ENCODE measurements at places on chromosomes 13 and 19. TPM values are rescaled to one million over a fixed set of nuclear protein-coding genes. Genes with fewer than 3 reads are reported as not detected.

Gene ZNF8
- 4.5 TPM for total RNA-seq

- no peak for DNase-seq
Observed at GRCh38 chr13:70604448-70604847, 496.2 kb upstream of the KLHL1 start.

Gene TPTE2
- 0.18 TPM for total RNA-seq

GRCh38 chr13:19634256-19634740, 839 bp downstream of the MPHOSPH8 start:
- DNase-seq: no peak

Gene PSMD8
- total RNA-seq: 178 TPM

Gene ZFP28
- 3.8 TPM for total RNA-seq

Gene SMIM24
- total RNA-seq: not detected

DNA sequence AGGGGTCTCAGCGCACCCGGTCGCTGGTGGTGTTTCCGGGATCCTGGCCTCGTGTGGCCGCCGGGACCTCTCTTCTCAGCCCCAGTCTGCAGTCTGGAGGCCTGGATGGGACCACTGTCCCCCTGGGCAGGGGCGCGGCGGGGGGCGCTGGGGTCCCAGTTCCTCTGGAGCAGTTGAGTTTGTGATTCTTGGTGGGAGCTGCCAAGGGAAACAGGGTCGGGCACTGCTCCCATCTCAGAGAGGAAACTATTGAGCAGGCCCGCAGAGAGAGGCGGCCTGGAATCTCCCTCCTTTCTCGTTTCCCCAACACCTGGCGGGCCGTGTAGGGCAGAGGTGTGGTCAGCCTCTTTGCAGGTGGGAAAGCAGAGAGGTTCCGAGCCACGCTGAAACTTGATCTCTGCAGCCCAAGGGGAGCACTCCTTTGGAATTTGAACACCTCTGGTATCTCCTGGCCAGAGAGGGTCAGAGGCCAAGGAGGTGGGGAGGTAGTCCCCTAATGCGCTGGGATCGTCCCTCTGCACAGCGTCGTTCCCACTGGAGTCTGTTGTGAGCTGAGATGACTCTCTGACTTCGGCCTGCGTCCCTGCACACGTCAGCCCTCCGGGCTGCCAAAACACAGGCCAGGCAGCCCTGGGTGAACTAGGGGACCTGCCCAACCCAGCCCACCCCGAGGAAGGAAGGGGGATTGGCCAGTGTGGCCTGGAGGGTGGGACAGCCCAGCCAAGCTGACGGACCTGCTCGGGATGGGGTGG, 741 bp downstream of the PLEKHF1 start:
- DNase-seq: no peak

Gene CAPN12
- total RNA-seq: 22.9 TPM

- DNase-seq: no peak
Observed at GRCh38 chr13:100519626-100520025, 69.0 kb downstream of the GGACT start.

DNA sequence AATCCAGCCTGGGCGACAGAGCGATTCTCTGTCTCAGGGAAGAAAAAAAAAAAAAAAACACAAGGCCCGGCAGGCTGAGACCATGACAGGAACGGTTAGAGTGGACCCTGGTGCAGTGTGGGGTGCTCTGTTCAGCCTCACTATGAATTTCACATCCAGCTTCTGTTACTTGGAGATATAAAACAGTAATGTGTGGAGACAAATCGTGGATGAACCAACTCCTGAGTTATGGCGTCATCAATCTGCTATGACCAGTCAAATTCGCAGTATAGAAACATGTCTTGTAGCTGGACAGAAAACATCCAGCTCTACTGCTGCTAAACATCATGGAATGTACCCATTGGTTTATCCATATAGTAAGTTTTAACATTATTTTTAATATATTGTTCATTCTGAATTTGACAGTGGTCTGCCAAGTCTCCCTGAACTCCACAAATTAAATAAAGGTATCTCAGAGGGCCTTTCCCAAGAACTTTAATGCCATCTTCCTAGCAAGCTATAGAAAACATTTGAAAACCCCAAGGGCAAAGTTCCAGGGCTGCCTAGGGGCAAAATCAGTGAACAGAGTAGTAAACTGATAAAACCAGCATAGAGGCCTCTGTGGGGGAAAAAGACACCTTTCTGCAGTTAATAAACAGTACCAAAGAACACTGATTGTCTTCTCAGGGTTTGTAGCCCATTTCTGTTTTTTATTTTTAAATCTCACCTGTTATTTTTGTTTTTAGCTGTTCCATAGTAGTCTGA, 75.8 kb downstream of the LRCH1 start:
- no peak for DNase-seq

Gene CRYL1
- total RNA-seq: 20.1 TPM

Gene MRPS31
- total RNA-seq: 34.0 TPM

DNA sequence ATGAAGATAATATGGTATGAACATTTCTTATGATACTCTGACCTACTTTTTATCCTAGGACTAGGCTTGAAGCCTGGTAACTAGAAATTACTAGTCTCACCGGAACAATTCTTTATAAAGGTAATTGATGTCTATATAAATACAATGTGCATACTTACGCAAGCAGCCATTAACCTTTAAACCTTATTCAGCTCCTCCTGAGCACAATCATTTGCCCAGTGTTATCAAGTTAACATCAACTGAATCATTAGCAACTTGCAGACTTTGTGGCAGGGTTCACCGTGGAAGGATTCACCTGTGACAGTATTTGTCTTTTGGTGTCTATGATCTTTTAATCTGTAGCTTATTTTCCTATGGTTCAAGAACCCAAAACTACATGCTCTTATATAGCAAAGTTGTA, 508.6 kb upstream of the KLHL1 start:
- DNase-seq: no peak

DNA sequence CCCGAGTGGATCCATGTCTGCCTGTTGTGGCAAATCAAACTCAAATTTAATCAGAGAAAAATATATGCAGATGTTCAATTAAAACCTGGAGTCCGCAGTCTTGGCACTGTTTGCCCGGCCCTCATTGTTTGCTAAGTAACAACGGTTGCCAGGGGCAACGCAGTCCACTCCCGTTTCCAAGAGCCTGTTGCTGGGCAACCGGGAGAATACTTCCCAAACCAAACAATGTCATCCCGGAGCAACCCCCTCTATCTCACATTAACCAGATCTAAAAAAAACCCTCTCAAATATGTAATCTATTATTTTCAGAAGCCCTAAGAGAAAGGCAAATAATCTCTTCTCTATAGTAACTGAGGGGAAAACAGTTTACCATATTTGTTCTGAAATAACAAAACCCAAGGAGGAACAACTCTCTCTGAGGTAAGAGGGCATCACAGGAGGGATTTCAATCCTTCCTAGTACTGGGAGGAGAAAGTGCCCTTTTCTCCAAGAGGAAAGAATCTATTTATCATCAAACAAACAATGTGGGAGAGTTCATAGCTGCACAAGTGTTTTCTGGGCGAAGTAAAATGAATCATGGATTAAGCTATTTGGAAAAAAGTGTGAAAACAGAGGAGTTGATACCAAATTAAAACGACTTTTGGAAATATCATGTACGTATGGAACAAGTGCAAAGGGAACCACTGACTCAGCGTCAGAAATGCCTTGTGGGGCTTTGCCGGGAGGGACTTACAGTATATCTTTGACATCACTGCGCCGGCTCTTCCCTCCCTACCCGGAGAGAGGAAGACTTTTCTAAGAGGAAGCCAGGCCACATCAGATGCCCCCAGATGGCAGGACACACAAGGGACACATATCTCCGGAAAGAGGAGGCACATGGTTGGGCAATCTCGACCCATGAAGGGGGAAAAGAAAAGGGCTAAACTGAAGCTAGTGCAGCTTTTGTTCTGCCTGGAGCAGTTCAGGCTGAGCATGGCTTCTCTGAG, 43.3 kb downstream of the RFX2 start:
- DNase-seq: no peak

- DNase-seq: no peak
Observed at GRCh38 chr13:35309706-35310105, 166.8 kb downstream of the MAB21L1 start.

Gene ERICH4
- not detected for total RNA-seq

DNA sequence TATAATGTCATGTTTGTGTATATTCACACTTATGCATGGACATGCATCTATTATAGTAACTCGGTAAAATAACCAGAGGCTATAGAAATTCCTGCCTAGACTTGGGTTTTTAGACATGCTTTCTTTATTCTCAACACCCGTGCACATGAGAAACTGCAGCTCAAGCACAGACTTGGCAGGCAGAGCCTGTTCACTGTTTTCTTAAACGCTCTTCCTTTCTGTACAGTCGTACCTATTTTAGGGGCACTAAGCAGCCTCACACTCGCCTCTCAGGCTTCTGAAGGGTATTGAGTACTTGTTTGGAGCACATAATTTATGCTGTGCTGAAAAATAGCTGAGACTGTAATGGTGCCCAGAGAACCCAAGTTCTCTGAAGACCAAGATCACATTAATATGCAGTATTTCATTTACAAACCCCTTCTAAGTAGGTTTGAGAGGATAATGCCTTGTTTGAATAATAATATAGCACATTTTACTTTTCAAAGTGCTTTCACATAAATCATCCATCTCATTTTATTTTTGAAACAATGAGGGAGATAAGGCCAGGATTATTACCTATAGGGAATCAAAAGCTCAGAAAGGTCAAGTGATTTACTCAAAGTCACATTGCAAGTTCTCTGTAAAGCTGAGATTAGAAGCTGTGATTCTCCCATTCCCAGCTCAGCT, 429.9 kb downstream of the SPRY2 start:
- no peak for DNase-seq

Gene ZNF471
- total RNA-seq: 0.28 TPM

- no peak for DNase-seq
Observed at GRCh38 chr13:41746259-41746658, 214.7 kb downstream of the VWA8 start.

- no peak for DNase-seq
Observed at GRCh38 chr13:26987486-26988013, 184.1 kb downstream of the USP12 start.

DNA sequence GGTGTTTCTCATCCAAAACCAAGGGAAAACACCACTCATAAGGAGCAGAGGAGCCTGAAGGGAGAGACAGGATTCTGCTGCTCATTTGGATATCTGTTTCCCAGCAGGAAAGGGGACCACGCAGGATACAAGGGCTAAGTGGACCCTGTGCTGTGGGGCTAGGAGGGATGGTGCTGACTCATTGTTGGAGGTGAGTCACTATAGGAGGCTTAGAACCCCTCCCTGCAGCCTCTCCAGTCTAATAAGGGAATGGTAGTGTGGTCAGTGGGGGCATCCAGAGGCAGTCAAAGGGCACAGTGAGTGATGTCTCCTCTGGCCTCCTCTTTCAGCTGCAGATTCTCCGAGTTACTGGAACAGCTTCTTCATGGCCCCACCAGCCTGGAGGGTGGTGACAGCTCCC, 442.3 kb downstream of the TUBA3C start:
- DNase-seq: no peak

DNA sequence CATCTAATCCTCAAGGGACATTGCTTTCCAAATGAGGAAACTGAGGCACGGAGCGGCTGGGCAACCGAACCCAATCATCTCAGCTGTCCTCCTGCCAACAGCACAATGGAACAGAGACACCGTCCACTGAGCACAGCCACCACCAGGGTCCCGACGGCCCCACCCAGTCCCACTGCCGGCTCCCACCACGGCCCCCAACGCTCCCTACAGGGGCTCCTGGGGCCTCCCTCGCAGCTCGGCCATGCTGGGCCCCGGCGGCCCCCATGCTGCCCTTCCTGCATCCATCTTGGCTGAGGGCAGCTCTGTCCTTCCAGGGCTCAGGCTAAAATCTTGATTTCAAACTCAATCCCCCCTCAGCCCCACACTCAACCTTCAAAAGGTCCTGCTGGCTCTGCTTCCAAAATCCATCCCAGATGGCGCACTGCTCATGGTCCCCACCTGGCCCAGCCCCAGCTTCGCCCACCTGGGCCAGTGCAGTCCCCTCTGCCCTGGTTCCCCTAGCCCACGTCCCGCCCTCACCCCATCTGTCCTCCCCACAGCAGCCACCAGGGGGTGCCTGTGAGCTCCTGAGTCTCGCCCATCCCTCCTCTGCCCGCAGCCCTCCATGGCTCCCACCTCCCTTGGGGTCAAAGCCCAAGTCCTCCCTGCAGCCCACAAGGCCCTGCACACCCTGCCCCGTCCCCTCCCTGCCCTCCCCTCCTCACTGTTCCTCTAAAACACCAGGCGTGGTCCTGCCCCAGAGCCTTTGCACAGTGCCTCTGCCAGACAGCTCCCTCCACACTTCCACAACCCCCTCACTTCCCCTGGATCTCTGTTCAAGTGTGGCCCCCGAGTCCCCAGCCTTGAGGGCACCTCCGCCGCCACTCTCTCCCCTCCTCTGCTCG, 7.9 kb downstream of the PIP5K1C start:
- DNase-seq: peak; percentile 50

Gene PTPRH
- not detected for total RNA-seq

GRCh38 chr13:44181931-44182330, 191.7 kb upstream of the SERP2 start:
- DNase-seq: no peak

Gene NPAS1
- 0.48 TPM for total RNA-seq

DNA sequence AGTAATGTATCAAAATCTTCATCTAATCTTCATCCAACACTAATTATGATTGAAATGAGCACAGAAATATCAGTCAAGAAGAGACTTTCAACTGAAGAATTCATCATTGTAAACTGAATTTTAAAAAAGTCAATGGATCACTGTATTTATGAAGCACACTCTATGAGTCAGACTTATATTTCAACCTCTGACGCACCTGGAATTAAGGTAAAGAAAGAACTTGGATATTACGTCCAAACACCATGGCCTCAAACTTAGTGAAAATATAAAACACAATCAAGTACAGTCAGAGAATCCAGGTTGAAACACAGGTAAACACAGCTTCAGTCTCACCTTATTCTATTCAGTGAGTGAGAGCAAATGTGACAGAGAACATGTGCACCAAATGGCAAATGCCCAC, 39.5 kb downstream of the MIPEP start:
- DNase-seq: no peak

DNA sequence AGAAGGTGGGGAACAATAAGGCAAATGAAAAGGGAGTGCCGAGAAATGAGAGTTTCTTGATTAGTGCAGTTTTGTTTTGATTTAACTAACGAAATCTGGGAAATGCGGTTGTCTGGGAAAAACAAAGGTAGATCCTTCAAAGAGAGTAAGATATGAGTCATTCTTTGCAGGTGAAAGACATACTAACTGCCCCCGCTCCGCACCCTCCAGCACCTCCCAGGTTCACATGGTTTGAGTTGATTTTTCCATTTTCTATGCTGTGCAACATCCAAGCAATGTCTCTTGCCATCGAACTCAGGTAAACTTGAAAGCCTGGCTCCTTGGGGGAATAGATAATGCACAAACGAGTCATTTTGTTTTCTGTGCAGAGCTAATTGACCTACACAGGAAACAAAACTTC, 84.1 kb upstream of the KLF12 start:
- DNase-seq: no peak

DNA sequence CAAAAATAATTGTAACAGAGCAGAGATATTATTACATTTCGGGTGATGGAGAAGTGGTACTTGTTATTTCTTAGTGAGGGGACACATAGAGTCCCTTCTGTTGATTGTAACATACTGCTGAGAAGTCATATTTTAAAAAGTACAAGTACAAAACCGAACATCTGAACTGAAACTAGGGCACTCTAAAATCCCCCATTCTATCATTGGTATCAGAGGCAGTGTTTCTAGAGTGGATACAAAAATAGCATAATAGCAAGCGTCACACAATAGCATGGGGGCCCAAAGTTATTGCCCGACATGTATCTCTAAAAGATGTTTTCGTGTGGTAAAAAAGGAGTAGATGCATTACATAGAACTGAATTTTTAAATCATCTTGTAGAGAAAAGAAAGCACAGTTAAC, 502.1 kb upstream of the SLC10A2 start:
- no peak for DNase-seq

Gene POU2F2
- total RNA-seq: 35.8 TPM

Gene SIGLEC6
- 0.48 TPM for total RNA-seq

Data from activated CD4-positive, alpha-beta memory T cell treated with anti-CD3 and anti-CD28 coated beads, Interleukin-2, amount 10 ng/mL, durations not matched to agents 7 days and 5 days (primary cell).